Right ventricle myocardium inferior (tissue), 1 donor: ENCODE measurements at places on chromosomes 11 and 22.

- DNase-seq, result no peak
Observed at GRCh38 chr11:123408619-123409455, 21.2 kb upstream of the GRAMD1B start.

GRCh38 chr11:128005562-128005961 is 581.8 kb downstream of the ETS1 start:
- no peak for DNase-seq

- DNase-seq, result no peak
Observed at GRCh38 chr11:13921545-13921944, 41.0 kb upstream of the SPON1 start.

- DNase-seq, result no peak
Observed at GRCh38 chr11:88312628-88313027, 24.9 kb downstream of the CTSC start.

DNA sequence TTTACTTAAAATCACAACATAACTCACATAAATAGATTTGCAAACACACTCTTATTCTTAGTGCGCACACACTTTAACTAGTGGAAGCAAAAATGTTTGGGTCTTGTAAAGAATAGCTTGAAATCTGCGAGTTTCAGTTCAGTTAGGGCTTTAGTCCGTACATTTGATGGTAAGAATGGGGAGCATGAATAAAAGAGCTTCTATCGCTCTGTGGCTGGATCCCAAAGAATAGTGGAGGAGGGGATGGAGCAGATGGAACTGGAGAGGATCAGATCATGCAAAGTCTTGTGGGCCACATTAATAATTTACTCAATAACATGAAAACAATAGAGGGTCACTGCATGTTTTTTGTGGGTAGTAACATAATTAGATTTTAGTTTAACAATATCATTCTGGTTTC is 44.3 kb downstream of the DNHD1 start:
- DNase-seq, result no peak

DNA sequence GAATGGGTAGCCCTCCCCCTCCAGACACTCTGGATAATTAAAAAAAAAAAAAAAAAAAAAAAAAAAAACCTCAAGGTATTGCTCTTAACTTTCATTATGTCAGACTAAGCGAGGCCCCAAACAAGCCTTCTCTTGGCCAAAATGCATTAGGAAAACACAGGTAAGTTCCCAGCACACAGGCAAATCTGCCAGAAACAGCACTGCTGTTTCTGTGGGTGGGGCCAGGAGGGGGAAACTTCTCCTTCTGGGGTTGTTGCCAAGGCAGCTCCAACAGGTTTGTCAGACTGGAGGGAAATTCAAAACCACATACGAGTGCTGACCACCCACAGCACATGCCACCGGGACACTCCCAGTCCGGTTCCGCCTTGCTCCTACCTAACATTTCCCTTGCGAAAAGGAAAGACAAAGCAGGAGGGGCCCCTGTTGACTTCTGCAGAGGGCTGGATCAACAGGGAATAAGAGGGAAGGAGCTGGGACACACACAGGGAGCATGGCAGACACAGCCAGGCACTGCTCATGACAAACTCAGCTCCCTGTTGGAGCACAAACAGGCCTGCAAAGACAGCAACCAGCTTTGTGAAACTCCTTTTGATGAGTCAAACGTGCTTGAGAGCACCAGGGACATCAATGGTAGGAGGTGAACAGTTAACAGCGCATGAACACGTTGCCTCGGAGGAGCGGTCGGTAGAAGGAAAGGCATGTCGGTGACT is 55.0 kb downstream of the MYH9 start:
- no peak for DNase-seq

GRCh38 chr11:92810423-92811064 is 158.9 kb upstream of the MTNR1B start:
- no peak for DNase-seq

DNA sequence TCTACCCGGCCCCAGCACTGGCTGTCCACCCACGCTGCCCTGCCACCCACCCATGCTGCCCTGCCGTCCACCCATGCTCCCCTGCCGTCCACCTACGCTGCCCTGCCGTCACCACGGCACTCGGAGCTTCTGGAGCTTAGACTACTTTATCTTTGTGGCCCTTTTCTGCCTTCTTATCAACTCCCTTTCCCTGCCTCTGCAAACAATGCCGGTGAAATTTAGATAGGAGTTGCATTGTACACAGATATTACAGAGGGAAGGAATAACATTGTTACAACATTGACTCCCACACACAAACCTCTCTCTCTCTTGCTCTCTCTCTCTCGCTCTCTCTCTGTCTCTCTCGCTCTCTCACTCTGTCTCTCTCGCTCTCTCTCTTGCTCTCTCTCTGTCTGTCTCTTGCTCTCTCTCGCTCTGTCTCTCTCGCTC is 33.7 kb upstream of the BRSK2 start:
- DNase-seq, result no peak

- no peak for DNase-seq
Observed at GRCh38 chr11:3052109-3052479, 5.1 kb downstream of the CARS1 start.

DNA sequence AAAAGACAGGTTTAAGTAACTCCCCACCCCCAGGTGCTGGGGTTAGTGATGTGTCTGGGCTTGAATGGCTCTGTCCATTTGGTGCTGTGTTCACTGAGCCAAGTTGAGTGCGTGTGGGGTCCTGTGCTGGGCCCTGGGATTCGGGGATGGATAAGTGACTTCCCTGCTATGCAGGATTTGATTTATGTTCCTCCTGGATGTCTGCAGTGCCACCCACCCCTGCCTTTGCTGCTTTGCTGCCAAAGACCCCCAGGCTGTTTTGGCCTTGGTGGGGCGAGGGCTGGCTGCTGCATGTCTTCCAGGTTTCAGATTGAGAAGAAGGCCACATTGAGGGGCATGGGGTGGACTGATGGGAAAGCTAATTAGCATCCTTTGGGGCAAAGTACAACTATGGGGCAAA is 77.9 kb upstream of the PARVG start:
- DNase-seq, result peak; percentile 45

GRCh38 chr22:33524511-33525260 is 395.6 kb downstream of the LARGE1 start:
- DNase-seq, result no peak

GRCh38 chr11:125701858-125702621 is 21.4 kb upstream of the ACRV1 start:
- no peak for DNase-seq
